Stimulated activated CD8-positive, alpha-beta memory T cell treated with anti-CD3 and anti-CD28 coated beads, Interleukin-7, amount 100 ng/mL, for 1 hour (primary cell): ENCODE measurements at places on chromosomes 16 and 17.

DNA sequence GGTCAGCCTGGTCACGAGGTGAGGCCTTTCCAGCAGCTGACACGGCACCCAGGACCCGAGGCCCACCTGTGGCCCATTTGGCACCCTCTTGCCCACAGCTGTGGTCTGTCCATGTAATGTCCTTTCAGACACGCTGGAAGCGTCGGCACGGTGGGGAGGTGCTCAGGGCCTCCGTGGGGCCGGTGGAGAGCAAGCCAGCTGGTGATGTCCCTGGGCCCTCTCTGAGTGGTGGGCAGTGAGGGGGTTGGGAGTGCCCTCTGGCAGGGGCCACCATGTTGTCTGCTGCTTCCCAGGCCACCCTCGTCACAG, 97.3 kb upstream of the ZNF469 start:
- no peak for DNase-seq

DNA sequence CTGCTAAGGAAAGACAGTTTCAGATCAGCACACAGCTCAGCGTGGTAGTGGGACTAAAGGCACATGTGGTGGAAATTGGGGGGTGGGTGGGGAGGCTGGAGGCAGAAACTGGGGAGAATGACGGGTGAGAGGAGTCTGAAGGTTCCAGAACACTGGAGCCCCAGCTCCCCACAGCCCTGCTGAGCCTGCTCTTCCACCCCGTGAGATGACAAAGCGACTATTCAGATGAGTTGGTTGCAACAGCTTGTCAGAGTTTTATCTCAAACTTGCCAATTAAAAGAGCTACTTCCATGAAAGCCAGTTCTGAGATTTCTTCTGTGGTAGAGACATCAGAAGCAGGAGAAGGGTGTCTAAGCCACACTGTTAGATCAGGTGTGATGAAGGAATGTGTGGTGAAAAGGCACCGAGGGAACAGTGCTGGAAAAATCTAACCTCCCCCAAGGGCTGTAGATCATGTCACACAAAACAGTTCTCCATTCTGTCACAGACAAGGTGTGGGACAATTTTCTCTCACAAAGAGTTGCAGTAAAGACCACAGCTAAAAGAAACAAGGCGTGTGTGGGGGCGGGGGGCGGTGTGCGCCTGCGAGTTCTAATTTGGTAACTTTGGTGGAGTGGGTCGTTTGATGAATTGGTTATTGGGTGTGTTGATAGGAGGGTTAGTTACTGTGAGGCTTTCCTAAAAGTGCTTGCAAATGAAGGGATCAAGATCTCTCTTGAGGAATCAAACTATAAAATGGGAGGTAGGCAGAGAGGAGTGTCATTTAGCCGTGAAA, 39.0 kb downstream of the CCDC182 start:
- no peak for DNase-seq

DNA sequence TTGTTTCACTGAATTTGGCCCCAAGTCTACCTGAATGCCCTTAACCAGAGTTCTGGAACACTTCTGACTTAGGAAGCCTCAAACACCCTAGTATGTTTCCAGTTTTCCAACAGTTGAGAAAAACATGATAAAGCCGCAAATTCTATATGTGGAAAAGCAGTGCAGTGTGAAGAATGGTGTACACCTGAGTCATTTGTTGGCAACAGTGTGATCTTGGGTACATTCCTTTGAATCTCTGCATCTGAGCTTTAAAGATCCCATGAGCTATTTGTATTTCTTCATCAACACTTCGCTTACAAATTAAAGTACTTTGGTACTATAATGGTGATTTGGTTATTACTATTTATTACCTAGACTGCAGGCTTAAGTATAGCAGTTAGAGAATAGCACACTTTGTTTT, 93.6 kb upstream of the TBX2 start:
- no peak for DNase-seq

GRCh38 chr17:60107526-60108257, 29.0 kb upstream of the HEATR6 start:
- DNase-seq = no peak

GRCh38 chr16:85421338-85422195, 191.6 kb upstream of the GSE1 start:
- no peak for DNase-seq

GRCh38 chr17:14594690-14595089, 293.8 kb downstream of the HS3ST3B1 start:
- DNase-seq = no peak

- DNase-seq = no peak
These were observed 72.6 kb downstream of the SDK2 start for GRCh38 chr17:73571511-73572130.

- DNase-seq = no peak
These were observed 64.5 kb upstream of the NLK start for GRCh38 chr17:27977751-27978688.

DNA sequence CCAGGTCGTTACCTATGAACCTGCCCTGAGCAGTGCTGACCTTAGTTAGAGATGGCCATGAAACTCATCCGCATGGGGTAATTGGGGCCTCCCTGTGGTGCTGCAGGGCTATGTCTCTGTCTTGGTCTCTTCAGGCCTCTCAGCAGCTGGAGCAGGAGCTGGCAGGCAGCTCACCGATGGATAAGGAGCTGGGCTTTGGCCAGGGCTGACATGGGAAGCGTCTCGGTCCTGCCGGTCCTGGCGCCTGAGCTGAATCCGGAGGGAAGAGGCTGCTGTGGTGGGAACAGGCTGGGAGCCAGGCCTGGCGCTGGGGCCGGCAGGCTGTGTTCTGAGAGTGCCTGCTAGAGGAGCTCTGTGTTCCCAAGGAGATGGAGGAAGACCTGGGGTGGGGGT, 10.1 kb downstream of the IL32 start:
- no peak for DNase-seq

DNA sequence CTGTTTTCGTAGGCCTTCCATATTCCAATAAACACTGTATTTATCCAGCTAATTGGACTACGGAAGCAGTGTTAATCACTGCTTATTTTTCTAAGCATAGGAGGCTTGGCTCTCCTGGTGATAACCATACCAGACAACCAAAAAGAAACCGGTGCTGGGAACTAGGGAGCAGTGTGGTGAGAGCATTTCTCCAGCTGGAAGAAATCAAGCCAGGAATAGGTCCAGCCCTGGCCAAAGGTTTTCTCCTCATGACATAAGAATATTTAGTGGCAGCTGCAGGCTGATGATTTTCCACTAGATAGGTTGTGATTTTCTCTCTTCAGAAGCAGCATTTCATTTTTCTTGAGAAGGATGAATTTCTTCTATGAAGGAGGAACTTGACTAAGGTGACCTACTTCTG, 141.5 kb downstream of the TRIM37 start:
- no peak for DNase-seq

DNA sequence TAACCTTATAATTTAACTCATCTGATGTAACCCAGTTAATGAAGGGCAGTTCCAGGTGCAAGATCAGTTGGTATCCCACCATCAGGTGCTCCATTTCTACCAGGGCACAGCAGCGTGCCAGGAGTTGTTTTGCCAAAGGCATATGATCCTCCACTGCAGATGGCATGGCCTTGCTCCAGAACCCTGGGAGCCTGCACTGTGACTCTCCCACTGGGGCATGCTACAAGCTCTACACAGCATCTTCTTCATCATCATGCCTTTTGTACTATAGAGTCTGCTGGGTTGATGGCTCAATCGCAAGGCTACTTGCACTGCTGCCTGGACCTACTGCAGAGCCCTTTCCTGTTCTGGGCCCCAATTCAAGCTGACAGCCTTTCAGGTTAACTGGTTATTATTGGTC, 11.3 kb upstream of the MAPT start:
- DNase-seq = no peak

DNA sequence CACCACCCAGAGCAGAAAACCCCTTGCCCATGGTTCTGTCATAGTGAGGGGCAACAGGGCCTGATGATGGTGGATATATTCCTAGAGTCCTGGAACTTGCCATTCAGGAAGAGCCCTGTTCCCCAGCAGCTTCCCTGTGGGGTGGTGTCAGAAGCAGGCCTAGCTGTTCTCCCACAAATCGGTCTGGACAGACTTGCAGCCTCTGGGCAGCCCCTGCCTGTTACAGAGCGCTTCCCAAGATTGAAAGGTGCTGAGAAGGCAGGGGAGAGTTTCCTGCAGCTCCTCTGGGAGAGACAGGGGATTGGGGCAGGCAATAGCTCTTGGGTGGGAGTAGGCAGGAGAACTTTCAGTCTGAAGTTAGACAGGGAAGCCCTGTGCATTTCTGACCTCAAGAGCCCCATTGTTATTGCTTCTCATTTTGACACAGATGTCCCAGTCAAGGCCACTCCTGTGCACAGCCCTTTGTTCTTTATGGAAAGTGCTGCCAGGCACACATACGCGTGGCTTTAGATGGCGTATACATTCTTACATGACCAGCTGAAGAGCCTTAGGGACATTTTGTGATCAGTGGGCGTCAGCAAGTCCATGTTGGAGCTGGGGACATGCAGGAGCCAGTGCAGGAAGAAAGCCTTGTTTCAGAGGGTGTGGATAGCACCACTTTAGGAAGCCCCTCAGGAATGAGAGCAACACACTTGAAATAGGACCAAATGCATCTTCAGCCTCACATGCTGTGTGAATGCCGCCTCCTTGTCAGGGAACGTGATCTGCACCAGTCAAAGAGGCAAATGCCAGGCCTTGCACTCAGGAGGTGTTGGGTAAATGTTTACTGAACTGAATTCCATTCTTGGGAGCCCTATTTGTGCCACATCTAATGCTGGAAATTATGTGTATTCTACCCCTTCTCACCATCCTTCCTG, 67.5 kb downstream of the GNAO1 start:
- DNase-seq = no peak
